ENCODE measurements at places on chromosomes 16 and 17.

GRCh38 chr17:34598161-34598776 lies 18.9 kb downstream of the TMEM132E start:
- DNase-seq, result no peak

- DNase-seq, result no peak
Measured at GRCh38 chr16:85844786-85845185, 45.3 kb downstream of the COX4I1 start.

GRCh38 chr17:31595666-31596381 lies 204.3 kb downstream of the RAB11FIP4 start:
- no peak for DNase-seq

DNA sequence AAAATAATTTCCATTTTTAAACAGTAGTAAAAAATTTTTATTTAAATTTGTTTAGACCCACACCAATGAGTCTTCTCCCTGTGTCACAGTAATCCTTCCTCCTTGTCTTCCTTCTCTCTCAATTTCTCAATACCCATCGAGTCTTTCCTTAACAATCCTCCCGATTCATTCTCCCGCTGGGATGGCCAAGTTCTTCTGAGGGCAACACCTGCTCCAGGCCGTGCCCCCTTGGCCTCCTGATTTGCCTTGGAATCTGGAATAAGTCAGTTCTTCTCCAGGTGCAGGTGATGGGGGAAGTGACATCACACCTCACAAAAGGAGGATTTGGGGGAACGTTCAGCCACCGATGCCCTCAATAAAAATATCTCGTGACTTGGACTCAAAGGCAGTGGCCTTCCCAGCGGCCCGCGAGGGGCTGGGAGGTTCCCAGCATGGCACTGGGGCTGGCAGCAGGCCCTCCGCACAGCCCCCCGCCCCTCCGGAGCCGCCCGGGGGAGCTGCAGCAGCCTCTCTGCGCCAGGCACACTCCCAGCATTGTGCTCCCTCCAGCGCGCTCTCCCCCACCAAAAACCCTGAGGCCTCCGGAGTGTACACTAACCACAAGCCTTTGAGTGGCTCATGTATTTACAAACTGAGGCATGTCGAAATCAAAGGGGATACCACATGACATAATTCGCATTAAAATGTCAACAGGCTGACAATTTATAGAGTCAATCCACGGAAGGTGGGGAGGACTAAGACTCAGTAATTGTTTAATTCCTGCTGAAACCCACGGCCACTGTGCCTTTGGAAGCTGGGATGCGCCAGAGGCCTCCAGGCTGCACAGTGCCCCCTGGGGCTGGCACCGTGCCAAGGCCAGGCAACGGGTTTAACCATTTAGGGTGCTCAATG lies 120.5 kb downstream of the ZFHX3 start:
- no peak for DNase-seq

DNA sequence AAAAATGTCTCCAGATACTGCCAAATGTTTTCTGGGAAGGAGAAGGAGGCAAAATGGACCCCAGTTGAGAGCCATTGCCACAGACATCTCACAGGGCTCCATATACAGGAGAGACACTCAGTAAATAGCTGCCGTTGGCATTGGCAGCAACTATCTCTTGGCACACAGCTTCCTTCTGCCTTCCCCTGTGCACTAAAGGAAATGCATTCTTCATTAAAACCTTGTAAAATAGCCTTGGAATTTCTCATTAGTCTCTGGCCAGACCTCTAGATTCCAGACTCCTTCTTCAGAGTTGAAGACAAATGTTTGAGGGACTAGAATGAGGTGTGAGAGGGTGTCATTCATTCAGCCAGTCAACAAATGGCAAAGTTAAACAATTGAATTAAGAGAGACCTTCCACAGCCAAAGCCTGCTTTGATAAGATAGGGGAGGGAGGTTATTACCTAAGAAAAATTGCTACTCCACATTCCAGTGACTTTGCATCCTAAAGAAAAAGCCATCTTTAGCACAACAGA lies 223.9 kb upstream of the HS3ST3A1 start:
- no peak for DNase-seq

Data from T-helper 17 cell (primary cell).